ENCODE measurements at places on chromosomes 6 and 20.

GRCh38 chr20:33843050-33843449 lies 31.9 kb downstream of the CHMP4B start:
- no peak for DNase-seq

- DNase-seq, result no peak
Observed at GRCh38 chr20:32560989-32561830, 23.9 kb downstream of the NOL4L start.

GRCh38 chr20:48770700-48771442 lies 56.9 kb downstream of the PREX1 start:
- no peak for DNase-seq

DNA sequence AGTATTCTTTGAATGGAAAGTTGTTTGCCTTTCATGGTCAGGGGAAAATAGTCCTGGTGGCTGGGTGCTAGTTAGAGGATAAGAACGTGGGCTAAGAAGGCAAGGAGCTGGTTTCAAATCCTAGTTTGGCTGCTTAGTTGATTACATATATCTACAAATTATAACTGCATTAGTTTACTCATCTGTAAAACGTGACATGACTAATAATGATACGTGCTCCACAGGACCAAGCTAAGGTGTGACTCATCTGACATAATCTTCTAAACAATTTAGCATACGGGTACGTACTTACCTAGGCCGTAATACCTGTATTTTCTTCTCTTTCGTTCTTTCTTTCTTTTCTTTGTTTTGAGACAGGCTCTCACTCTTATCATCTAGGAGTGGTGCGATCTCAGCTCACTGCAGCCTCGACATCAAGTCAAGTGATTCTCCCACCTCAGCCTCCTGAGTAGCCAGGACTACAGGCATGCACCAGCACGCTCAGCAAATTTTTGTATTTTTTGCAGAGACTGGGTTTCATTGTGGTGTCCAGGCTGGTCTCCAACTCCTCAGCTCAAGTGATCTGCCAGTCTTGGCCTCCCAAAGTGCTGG lies 1274.2 kb upstream of the GJE1 start:
- no peak for DNase-seq

GRCh38 chr20:42359617-42360016 lies 741.4 kb upstream of the CHD6 start:
- DNase-seq, result no peak

- DNase-seq, result no peak
Observed at GRCh38 chr20:63415647-63416391, 54.7 kb upstream of the CHRNA4 start.

- DNase-seq, result no peak
Observed at GRCh38 chr6:25035174-25035511, 99.4 kb upstream of the RIPOR2 start.

DNA sequence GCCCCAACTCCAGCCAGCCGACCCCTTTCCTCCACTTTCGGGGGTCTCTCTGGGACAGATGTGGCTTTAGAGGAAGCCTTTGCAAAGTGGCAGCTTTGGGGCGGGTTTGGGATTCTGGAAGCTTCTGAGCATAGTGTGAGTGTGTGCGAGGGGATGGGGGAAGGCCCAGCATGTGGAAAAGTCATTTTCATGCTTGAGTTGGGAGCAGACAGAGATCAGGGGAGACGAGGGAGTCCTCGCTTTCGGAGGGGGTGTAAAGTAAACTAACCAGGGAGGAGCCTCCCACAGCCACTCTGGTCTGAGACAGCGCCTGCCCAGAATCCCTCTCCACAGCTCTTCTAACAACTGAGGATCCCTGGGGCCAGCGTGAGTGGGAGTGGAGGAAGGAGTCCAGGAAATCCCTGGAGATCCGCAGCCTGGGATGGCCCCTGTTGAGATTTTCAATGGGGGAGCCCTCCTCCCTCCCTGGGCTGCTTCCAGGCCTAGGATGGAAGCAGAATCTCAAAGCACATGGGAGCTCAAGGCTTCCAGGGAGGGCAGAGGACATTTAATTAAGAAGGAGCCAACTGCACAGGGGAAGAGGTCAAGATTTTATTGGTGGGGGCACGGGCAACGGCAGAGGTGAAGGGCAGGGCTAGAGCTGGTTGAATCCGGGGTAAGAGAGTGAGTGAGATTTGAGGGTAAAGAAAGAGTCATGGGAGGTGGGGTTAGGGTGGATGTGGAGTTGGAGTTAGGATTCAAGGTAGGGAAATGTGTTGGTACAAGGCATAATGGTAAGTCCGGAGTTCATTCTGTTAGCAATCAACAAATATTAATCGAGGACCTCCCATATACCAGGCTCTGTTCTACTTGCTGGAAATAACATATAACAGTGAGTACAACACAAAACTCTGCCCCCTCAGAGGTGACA lies 102.3 kb upstream of the FOXP4 start:
- peak; percentile 78 for DNase-seq

DNA sequence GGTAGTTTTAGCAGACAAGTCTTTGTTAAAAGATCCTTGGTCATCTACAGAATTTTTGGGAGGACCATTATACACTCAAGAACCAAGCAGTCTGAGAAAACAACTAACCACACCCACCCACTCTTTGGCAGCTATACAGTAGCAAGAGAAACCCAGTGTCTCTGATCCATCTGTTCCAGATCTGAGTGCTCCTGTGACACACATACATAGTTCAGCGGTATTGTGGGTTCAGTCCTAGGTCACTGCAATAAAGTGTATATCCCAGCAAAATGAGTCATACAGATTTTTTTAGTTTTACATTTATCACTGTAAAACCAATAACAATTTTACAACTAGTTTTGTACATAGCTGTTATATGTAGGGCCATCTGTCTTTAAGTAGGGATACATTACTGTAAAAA lies 47.4 kb upstream of the PAK5 start:
- no peak for DNase-seq

DNA sequence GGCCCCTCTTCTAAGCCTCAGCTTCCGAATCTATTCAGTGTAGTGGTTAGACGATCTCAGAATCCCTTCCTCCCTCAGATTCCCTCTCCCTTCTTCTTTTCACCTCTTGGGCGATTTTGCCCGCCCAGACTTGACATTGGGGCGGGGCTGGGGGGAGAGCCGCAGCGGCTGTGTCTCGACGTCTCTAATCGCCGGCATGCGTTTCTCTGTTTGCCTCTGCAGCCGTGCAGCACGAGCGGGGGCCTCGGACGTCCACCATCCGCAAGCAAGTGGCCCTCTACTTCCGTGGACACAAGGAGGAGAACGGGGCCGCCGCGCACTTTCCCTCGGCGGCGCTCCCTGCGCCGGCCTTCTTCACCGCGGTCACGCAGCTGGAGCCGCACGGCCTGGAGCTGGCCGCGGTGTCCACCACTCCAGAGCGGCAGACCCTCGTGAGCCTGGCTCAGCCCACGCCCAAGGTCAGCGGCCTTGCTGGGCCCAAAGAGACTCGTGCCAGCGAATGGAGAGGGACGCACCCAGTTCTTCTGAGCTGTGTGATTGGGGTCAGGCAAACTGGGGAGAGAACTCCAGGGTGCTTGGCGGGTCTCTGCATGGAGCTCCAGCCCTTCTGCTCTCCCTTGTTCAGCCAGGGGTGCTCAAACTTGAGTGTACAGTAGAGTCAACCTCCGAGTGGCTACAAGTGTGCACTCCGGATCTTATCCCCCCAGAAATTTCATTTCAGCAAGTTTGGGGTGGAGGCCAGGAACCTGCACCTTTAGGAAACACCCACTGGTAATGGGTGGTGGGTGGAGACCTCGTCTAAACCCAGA lies 10.7 kb downstream of the NR2E1 start:
- no peak for DNase-seq

DNA sequence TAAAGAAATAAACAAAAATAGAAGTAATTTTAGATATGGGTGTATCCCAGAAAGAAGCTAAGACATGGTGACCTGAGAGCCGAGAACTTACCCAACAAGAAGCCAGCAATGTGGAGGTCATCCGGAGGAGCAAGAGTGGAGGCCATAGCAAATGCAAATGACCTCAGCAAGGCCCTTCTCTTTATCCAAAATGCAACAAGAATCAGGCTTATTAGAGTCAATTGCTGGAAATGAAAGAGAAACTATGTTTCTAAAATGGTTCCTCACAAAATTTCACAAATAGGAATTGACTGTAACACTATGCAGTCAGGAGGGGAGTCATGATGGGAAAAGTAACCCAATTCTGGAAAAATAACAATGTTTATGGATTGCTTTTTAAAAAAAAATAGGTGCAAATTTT lies 90.4 kb downstream of the TNFAIP3 start:
- DNase-seq, result no peak

DNA sequence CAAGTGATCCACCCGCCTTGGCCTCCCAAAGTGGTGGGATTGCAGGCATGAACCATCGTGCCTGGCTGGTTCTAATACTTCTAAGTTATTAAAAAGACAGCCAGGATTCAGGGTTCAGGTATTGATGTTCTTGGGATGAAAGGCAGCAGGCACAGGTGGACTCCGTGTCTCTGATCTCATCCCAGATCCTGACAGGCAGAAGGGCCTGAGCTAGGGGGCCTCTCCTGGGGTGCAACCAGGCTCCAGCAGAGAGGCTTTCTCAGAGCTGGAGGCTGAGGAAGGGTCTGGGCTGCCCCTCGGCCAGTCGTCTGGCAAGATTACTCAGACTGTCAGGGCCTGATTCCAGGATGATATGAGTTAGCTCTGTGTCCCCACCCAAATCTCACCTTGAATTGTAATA lies 106.3 kb downstream of the SCML4 start:
- DNase-seq, result no peak

GRCh38 chr6:83352424-83353061 lies 78.3 kb downstream of the ME1 start:
- DNase-seq, result no peak

GRCh38 chr6:159152041-159152440 lies 17.2 kb upstream of the FNDC1 start:
- DNase-seq, result no peak

All from left forelimb (tissue), 1 donor.